Globus pallidus (tissue), 1 donor: ENCODE measurements at places on chromosomes 4 and X.

- DNase-seq, result no peak
Observed at GRCh38 chrX:85992811-85993229, 54.5 kb downstream of the CHM start.

DNA sequence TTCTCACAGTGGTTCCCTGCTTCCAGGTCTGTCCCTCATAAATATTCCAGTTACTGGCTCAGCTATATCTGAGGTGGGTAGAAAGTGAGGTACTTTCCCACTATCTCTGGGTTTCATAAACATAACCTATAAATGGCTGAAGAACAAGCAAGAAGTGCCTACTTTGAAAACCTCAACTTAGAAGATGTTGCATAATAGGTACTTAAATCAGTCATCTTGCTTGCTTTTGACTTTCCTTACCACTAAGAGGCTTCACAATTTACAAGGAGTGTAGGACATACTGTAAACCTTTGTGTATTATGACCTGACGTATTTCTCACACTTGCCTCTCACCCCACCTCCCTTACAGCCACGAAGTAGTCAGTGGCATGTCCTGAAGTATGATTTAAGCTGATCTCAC, 145.9 kb downstream of the PCDH19 start:
- no peak for DNase-seq

DNA sequence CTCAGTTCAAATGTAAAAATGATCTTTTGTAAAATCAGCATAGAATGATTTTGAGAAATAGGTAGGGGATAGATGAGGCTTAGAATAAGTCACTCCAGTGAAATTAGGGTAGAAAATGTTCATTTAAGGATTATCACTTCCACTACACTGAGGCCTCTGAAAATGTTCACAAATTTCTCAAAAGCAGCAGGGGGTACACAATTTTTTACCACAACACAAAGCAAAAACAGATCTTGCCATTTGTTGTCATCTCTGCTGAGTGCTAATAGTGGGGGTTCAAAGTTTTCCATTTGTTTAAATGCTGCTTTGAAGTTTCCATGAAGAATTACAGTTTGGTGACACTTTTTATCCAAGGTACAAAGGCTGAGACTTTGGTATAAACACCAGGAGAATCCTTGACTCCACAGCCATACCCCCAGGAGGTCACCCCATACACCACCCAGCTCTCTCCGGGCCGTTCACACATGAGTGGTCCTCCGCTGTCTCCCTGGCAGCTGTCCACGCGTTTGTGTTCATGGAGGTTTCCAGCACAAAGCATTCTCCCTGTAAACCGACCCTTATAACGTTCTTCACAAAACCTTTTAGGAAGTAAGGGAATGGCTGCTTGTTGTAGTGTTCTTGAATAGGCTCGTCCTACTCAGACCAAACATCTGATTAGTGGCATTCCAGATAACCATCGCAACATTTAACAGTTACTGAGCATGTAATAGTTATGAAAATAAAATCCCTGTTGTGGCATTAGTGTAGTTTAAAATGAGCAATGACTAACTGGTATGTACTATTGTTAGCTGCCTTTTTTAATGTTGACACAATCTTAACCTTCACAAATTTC, 71.0 kb downstream of the PRSS12 start:
- no peak for DNase-seq

DNA sequence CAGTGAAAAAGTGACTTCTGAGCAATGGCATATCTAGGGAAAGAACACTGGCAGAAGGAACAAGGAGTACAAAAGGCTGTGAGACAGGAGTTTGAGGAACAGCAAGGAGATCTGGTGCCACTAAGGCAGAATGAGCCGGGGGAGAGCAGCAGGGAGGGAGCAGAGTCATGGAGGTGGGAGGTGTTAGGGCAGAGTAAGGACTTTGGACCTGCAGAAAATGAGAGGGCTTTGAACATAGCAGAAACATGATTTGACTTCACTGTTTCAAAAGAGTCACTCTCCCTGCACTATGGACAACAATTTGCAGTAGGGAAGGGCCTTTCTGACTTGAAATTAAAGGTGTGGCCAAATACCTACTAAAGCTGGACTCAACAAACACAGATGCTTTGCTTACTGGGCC, 356.2 kb downstream of the ADGRL3 start:
- no peak for DNase-seq

DNA sequence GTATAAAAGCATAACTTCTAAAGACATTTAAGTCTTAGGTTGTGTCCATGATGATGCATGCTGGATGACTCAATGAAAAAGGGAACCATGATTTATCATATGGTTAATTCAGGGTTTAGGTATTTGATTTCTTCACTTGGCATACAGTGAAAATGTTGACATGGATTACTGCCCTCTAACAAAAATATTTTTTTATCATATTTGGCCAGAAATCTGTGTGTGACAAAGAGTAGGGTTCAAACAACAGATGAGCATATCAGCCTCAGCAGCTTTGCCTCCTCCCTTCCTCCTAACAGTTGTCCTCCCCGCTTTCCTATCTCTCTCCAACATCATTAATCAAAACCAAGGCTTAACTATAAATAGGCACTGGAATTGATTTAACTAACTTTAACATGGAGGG, 46.3 kb downstream of the ARHGAP6 start:
- no peak for DNase-seq

- DNase-seq, result no peak
Observed at GRCh38 chrX:5971300-5971699, 257.4 kb downstream of the NLGN4X start.

DNA sequence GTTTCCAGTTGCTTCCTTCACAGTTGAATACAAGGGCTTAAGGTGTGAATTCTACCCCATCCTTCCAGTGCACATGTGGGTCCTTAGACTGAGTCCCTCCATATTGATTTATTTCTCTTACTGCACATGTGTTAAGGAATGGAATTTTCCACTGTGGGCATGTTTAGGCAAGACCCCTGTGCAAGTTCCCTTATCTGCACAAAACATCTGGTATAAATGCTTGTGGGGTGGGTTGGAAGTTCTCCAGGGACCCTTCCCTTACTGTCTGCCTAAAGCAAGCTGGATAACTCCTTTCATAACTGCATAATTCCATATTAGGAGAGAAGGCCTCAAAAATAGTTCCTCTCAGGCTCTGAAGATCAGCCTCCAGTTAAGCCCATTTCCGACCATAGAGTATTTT, 570.9 kb downstream of the ADGRL3 start:
- no peak for DNase-seq

DNA sequence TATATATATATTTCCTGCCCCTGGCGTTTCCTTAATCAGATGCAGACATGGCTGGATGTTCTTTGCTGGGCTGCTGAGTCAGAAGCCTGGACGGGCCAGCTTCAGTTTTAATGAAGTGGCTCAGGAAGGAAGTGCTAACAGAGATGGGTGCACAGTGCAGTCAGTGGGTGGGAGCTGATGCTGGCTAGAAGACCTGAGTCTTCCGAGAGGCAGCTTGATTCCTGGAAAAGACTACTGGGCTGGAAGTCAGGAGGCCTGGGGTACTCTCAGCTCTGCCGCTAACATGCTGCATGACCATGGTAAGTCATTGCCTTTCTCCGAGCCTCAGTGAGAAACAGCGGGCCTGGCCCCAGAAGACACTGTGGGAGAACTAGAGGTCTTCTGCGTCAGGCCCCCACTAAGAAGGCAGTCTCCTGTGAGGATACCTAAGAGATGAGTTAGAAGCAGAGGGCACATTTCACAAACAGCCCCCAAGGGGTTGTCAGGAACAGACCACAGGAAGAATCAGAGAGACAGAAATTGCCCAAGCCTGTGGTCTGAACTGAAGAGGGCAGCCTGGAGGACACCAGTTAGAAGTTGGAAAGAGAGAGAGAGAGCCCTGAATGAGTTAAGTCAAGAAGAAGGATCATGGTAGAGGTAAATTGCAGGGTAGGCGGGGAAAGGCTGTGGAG, 8.3 kb upstream of the CD40LG start:
- DNase-seq, result no peak
